ENCODE measurements at places on chromosomes 2 and 18.
A peak's percentile ranks its signal among the peaks of the same experiment; 100 is the strongest.

DNA sequence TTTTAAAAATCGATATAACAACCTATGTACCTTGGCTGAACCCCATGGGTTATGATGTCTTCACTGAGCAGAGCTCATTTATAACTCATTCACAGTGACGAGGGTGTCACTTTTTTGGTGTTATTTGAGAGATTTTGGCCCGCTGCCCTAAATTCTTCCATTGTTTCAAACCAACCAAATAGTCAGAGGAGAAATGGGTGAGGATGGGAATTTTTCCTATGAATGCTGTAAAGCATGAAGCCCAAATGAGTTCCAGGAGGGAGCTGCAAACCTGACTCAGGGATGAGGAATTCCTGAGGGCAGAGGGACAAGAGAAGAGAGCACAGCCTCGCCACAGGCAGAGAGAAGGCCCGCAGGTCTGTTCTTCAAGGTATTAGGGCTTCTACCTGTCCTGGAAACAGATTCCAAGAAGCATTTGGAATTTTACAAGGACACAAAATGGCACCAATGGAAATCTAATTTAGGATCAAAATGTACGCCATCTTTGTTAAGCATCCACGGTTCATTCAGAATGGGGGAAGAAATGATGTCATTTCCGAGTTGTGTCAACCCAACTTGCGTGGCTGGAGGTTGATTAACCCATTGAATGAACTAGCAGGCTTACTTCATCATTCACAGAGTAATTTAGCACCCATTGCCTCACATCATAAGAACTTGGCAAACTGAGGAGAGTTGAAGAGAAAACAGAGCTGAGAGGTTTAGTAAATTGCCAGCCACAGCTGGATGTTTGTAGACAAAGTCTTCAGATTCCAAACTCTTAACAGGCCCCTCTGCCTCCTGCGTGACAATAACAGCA, 133.5 kb downstream of the LAMA3 start:
- peak; percentile 90 for DNase-seq

DNA sequence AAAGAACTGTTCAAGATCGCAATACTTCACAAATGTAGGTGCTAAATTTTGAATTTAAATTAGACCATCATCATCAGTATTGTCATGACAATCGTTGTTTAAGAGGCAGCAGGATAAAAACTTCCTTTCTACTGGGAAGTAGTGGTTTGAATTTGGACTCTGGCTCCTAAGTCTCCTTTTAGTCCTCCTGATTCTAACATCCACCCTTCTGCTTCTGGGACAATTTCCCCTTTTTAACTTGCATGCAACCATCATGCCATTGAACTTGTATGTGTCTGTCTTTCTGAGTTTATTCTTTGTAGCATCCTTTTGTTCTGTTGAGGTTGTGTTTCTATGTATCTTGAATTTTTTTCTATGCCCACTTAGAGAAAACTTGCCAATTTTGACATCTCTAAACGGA, 249.7 kb downstream of the PTGR3 start:
- no peak for DNase-seq

DNA sequence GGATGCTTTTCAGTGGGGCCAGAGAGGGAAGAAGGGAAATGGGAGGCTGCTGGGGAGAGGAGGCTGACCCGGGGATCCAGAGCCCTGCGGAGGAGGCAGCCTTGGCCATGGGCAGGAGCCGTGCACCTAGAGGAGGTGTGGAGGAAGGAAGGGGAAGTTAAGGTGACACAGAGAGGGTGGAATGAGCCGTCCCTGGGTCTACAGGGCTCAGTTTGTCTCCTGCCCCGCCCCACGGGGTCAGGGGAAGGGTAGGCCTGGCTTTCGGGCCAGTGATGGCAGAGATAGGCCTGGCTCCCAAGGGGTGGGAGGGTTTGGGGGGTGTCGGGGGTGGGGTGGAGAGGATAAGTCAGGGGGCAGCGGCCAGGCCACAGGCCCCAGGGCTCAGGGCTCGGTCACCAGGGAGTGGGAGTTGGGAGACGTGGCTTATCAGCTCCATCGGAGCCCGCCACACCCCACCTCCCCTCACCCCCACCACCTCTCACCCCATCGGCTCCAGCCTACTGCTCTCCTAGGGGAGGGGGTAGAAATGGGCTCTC, 39.5 kb upstream of the NOTO start:
- no peak for DNase-seq

DNA sequence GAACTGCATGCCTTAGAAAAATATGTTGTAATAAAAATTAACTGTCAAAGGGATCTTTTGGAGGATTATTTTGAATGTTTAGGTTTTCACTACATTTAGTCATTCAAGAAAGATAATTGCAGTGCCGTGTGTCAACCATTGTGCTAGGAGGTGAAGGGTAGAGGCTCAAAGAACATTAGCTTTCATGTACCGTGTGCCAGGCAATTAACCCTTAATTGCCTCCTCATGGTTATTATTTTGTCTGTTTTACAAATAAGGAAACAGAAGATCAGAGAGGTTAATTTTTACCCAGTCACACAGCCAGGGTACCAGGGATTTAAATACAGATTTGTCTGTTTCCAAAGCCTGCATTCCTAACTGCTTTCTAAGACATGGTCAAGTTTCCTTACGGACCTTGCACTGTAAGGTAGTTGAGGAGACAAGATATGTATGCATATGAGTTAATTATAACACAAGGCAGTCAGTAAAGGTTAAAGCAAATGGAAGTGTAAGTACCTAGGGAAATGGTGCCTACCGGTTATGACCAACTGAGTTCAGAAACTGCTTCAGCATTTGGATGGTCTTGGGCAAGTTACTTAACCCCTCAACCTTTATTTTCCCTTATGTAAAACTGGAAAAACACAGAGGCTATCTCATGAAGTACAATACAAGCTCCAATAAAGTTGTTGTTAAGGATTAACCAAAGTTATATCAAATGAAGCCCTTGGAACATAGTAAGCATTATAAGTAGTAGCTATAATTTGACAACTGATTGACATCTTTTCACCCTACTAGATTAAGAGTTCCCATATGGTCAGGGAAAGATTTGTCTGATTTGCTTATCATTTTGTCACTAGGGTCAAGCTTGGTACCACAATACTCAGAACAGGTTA, 434.9 kb downstream of the MBD2 start:
- DNase-seq, result no peak

GRCh38 chr2:64329848-64330247, 124.1 kb upstream of the LGALSL start:
- DNase-seq, result no peak

GRCh38 chr2:206713746-206714145, 4.5 kb downstream of the DYTN start:
- DNase-seq, result no peak

All from RCC 7860 (cell line).